ENCODE measurements at places on chromosomes 6 and 20.
A peak's percentile ranks its signal among the peaks of the same experiment; 100 is the strongest.

DNA sequence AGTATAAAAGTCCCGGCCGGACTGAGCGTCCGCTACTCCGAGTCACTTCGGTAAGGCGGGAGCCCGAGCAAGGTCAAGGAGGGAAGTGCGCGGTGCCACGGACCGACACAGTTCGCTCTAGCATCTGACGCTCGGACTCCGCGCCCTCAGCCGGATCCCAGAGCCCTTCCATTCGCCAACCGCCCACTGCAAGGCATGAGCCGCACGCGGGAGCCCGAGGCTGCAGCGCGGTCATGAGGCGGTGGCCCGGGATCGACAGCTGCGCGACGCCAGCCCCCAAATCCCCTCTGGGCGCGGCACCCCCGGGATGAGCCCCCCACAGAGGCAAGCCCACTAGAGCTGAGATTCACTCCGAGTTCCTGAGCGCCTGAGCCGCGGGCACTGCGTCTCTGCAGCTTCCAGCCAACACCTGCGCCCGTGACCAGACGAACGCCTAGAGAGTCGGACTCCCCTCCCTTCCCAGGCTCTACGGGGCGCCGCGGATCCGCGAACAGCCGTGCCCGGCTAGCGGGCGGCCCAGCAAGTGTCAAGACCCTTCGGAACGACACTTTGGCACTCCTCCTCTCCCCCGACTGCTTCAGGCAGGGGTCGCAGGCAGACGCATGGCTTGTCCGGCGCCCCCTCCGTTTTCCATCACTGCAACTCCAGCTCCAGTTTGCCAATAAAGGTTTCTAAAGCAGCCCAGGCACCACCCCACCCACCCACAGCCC lies 725 bp upstream of the ISM1 start:
- no peak for DNase-seq

DNA sequence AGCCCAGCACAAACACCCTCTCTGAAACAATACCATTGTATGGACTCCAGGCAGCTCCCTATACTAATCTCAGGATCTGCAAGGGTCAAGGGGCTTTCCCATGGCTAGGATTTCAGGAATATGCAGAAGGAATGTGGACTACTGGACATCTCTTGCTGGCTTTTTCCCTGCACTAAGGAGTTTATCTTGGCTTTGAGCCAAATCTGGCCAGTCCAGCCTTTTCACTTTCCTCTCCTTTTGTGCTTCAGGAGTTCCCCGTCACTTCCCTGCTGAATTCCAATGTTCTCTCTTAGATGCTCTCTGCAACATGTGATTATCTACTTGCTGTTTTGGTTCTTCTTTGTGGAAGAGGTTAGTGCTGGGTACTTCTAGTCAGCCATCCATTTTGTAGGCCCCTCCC lies 568.2 kb downstream of the HDGFL1 start:
- DNase-seq = no peak

GRCh38 chr6:43383021-43383667 lies 13.7 kb upstream of the ZNF318 start:
- DNase-seq = no peak

DNA sequence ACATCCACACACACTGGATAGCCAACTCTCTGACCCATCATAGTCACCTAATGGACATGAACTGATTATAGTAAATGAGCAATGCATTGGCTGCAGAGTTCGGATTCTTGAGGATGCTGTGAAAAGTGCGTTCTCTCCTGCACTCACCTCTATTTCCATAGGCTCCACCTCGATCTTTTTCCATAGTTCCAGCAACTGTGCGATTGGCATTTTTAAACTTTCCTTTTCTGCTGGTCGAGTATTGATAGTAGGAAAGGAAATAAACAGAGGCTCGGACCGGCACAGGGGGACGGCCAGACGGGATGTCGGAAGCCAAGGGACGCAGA lies 94.4 kb downstream of the RNASET2 start:
- no peak for DNase-seq

- no peak for DNase-seq
Measured at GRCh38 chr6:157514659-157515496, 133.9 kb downstream of the ZDHHC14 start.

DNA sequence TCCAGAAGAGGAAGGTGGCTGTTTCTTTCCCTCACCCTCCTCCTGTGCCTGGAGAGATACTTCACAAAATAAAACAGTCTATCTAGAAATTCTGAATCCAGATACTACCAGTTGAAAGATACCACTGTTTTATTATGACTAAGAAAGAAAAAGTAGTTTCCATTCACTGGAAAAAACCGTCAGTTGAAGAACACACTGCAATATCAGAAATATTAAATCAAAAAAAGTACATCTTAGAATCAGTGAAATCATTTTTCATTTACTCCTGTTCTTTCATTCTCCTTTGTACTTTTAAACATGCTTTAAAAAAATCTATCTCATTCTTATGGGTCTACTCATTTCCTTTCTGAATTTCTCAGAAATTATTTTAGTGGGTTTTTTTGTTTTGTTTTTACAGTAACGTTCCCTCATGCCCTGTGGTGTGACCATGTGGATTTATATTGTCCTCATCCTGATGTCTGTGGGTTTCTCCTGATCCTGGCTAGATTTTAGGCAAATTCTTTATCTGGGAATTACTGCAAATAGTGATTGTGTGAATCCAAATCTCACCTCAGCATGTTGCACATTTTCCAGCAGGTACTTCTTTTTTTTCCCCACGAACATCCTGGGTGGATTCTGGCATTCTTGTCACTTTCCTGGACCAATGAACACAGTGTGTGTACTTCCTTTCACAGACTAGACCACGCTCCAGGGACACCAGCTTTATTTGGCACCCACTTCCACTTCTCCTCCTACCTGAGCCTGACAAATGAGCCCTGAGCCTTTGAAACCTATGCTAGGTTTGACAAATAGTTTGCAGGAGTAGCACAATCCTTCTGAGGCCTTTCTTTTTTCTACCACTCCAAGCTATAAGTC lies 114.0 kb upstream of the LAMP5 start:
- DNase-seq = no peak

DNA sequence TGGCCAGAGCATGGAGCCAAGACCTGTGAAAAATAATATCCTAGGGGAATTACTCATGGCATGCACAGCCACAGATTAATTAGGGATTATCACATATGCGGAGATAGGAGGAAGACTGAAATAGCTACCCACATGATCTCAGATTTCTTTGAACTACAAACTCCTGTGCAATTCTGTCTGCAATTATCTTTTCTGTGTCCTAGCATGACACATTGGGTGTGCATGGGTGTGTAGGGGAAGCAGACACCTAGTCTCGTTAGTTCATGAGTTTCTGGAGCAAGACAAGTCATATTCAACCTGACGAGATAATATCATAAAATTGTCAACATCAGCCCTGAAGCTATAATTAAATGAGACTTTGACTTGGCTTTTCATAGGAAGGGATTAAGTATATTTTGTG lies 3.6 kb upstream of the SLC17A4 start:
- DNase-seq = no peak

DNA sequence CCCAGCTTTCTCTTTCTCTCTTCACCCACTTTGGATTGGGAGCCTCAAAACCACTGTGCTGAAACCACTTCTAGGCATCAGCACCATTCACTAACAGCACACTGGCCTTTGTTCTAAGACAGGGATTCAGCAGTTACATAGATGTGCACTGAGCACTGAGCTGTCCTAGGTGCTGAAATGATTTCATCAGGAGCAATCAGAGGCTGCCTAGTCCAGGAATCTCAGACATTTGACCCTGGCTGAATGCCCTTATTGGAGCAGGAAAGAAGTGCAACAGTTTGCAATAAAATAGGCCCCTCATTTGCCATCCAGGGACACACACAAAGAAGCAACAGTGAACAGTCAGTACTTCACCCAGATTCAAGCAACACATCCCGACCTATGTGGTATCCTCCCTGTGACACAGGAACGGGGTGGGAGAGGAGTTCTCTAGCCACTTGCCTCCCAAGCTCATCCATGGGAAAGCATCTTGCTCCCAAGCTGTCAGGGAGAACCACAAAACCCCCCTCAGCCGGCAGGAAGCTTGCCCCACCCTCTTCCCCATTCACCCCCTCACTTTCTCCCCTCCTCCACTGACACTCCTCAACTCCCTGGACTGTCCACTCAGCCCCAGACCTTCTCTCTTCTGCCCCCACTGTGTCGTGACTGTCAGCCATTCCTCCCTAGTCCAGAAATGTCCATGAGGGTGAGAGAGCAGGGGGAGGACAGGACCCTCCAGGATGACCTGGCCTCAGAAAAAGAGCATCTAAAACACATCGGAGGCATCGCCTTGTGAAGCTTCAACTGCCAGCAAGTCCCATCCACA lies 304.4 kb downstream of the PREX1 start:
- DNase-seq = peak; percentile 63

Measured in skin of body (tissue), 3 donors.